ENCODE measurements at places on chromosomes 4 and X.

- DNase-seq: no peak
Observed at GRCh38 chr4:67988991-67989390, 25.7 kb upstream of the TMPRSS11A start.

GRCh38 chr4:36115312-36115711 lies 129.0 kb downstream of the ARAP2 start:
- DNase-seq: no peak

DNA sequence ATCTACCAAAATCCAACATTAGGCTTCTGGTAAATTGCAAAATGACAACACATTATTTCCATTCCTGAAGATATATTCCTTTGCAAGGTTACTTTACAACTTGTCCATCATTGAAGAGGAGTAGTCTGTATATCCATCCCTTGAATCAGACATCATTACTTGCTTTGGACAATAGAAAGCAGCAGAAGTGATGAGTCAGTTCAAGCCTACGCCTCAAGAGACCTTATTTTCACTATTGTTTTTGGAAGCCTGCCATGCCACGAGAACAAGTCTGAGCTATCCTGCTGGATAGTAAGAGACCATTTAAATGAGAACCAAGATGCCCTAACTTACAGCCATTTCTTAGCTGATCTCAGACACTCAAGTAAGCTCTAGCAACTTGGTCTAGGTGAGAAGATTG lies 246.0 kb upstream of the HHIP start:
- DNase-seq: no peak

GRCh38 chr4:77155631-77156452 lies 1.2 kb upstream of the CCNG2 start:
- DNase-seq: no peak
